ENCODE measurements at places on chromosomes 16 and 17.

DNA sequence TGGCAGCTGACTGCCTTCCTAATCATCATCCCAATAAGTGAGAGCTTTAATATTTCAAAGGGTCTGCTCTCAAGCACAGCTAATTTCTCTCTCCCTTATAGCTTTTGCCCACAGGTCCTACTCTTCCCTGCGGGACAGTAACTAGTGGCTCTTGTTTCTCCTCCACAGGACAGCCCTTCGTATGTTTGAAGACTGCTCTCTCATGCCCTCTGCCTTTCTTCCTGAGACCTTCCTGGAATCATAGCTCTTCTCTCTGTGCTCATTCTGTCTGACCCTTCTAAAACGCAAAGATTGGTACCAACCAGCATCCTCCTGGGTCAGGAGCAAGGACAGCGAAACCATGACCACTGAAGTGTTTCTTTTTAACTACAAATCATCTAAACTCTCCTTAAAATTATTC, 168.9 kb downstream of the GRIN2A start:
- DNase-seq: no peak

- no peak for DNase-seq
Measured at GRCh38 chr17:51257150-51258081, 2.4 kb downstream of the MBTD1 start.

DNA sequence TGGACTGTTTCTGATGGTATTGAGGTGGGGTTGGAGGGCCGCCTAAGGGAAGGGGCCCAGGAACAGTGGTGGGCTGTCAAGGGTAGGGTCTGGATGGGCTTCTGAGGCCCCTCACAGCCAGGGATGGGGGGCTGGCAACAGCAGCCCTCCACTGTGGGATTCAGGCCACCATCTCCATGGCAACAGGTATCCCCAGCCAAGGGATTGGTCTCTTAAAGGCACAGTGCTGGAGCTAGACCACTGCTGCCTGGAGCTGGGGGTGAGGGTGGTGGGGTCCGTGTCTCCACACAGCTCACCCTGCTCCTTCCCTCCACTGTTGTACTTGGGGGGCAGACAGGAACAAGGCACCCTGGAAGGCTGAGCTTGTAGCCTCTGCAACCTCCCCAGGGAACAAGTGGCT, 41.8 kb downstream of the PSME3IP1 start:
- DNase-seq: no peak

DNA sequence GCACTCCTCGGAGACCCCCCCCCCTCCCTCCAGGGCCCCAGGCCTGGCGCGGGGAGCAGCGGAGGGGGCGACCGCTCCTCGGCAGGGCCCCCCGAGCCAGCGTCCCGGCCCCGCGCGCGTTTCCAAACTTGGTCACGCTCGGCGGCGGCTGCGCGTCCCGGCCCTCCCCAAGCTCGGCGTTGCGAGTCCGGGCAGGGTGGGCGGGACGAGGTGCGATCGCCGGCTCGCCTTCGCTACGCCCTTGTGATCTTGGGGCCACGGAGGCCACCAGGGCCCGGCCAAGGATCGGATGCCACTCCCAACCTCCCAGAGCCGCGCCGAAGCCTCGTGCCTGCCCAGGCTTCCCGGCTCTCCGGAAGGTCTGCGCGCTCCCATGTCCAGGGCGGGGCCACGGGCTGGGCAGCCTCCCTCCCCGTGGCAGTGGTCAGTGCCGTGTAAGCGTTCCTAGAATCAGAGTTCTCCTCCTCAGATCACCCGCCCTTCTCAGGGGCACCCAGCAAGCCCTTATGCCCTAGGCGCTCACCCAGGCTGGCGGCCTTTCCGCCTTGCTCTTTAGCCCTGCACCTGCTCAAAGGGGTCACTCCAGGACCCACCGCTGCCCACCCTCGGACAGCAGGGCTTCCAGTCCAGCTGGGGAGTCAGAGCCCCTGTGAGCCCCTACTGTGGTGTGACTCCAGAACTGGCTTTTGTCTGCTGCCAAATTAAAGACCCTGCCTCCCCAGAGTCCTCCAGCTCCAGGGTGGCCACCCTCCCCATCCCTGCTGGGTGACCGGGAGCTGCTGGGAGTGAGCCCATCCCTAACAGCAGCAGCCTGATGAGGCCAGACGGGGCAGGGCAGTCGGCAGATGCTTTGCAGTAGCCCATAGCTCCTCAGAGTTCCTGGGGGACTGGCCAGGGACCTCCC, 12.2 kb upstream of the MRPS23 start:
- DNase-seq: no peak

GRCh38 chr16:78235168-78235800, 135.8 kb downstream of the WWOX start:
- no peak for DNase-seq

DNA sequence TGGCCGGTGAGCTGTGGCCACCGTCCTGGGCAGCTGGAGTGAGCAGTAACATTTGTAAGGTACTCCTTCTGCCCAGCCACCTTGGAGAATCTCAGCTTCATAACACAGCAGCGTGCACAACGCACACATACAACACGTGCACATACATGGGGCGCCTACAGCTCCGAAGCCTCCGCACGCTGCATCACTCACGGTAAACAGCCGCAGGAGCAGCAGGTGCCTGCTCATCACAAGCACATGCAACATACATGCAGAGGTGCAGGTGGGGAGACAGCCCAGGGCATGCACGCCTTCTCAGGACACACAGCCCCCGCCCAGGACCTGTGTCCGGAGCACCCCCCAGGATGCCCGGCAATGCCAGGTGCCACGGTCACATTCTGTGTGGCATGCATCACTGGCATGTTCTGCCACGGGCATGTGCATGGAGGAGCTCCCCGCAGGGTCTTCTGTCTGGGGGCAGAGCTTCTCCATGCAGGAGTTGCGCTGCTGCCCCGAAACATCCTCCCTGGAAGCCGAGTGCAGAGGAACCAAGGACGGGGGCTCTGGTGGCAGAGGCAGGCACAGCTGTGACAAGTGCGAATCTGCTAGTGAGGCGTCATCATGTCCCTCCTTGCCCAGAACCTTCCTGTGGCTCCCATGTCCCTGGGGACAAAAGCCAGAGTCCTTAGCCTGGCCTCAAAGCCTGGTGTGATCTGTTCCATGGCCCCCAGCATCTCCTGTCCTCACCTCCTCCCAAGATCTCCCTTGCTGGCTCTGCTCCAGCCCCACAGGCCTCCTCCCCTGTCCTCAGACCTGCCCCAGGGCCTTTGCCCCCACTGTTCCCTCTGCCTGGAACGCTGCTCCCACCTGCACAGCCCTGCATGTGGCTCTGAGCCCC, 184.0 kb upstream of the GSE1 start:
- DNase-seq: no peak

Data from DMS79 (cell line).